ENCODE measurements at places on chromosomes 12 and 14.

DNA sequence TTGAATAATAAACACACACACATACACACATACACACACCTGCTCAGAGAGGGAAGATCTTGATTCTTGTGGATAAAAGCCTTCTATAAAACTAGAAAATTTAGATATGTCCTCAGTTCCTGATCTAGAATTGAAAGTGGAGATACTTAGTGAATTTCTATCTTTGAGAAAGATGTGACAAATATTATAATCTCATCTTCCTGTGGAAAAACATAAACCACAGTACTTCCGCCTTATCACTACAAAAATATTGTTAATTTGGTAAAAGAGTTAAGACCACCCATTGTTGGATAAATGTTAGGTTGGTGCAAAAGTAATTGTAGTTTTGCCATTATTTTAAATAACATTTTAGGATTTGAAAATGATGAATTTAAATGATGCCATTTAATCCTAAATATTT, at the start of gene KLRK1:
KLRK1 (minus strand) TSS at position 138 of the 400 bp plus-strand sequence. CDS start 1,231 bp downstream, outside the sequence.
- no peak for ATAC-seq

DNA sequence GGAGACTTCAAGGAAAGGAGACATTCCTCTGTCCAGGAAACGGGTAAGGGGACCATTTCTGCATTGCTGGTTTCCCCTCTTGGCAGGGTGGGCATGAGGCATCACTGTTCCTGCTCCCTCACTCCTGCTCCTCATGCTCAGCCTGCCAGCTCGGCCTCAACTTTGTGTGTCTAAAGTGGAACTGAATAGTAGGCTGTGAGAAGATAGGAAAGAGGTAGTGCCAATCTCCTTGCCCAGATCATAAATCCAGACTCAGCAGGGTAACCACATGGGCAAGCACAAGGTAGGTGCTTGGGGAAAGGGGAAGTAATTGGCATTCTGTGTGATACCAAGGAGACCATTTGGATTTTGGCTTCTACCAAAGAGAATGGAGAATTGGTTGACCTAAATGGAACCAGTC, 2.6 kb downstream of the LTB4R start:
- ATAC-seq: no peak

- ATAC-seq: no peak
Measured at GRCh38 chr12:114750917-114751316, 66.9 kb upstream of the TBX3 start.

DNA sequence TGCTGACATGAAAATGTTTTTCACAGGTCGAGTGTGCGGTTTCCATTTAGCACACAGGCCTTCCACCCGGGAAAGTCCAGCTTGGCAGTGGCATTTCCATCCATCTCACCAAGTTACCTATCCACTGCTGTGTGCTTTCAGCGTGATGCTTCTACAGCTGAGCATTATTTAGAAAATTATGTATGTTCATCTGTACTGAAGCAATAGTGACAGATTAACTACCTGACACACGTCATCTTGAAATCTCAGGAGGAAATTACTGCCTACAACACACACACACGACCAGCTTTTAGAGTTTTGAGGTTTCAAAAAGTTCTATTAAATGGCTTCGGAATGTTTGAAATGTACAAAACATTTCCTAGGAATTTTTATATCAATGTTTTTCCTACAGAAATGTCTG, 39.4 kb downstream of the IFNG-AS1 start:
- no peak for ATAC-seq

DNA sequence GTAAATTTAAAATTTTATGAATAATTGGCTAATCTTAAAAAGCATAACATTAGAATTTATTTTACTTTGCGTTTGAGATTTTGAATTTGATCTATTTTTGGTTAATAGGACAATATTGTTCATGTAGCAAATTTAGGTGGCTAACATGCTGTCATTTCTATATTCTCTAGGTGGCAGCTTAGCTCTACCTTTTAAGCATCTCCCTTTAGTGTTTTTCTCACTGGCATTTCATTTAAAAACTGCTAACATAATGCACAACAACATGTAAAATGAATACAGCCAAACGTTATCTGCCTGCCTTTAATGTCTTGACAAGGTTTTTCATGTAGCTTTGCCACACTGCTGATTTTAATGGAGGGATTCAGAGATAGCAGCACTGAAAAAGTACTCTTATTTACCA, 272.4 kb upstream of the FBXO33 start:
- no peak for ATAC-seq

DNA sequence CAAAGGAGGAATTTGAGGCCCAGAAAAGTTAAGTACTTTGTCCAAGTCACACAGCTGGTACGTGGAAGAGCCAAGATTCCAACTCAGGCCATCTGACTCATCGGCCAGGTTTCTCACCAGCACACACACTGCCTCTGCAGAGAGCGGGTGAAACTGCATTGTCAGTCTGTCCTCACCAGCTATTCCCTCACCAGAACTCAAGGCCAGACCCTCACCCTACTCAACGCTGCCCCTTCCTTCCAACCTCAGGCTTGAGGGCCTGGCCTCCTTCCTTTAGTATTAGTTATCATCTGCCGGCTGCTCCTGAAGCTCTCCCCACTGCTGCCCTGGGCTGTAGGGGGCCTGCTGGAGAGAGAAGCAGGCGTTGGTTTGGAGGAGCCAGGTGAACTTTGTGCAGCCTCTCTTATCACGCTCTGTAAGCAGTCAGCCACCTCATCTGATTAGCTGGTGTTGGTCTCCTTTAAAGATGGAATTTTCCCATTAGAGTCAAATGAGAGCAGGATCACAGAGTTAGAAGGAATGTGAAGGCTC, 16.6 kb upstream of the PLEK2 start:
- no peak for ATAC-seq

GRCh38 chr12:49531745-49532144, 7.1 kb upstream of the KCNH3 start:
- ATAC-seq: no peak

GRCh38 chr14:84750763-84751554, 779.0 kb upstream of the FLRT2 start:
- no peak for ATAC-seq

- ATAC-seq: no peak
Measured at GRCh38 chr12:128059621-128060370, 207.2 kb upstream of the TMEM132C start.

DNA sequence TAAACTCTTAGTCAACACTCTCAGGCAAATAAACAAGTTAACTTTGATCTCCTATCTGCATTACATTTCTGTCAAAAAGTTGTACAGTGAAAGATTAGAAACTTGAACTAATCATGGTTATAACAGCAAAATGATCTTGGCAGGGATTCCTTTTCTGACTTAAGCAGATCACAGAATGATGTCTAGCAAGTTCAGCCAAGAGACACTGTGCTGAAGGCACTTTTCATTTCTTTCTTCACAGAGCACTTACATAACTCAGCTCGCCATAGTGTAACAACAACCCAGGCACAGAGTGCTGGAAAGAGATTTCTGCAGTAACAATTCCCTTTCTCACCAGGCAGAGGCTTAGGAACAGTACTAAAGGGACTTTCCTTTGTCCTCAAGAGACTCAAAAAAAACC, 19.6 kb upstream of the CSRP2 start:
- no peak for ATAC-seq

DNA sequence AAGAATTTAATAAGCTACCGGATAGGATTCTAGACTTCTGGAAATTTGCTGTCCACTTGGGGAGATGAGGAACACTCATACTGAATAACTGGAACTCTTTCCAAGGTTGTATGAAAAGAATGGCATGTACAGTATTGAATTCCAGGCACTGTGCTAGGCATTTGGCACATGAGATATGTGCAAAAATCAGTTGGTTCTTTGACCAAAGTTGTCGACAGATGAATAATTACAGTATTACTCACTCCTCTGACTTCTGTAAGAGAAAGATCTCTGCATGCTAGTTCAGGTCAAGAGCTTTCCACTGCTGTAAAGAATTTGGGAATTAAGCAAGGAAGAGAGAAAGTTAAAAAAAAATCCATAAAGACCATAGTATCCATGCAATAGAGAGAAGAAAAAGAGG, 764.7 kb downstream of the BCL11B start:
- ATAC-seq: no peak

DNA sequence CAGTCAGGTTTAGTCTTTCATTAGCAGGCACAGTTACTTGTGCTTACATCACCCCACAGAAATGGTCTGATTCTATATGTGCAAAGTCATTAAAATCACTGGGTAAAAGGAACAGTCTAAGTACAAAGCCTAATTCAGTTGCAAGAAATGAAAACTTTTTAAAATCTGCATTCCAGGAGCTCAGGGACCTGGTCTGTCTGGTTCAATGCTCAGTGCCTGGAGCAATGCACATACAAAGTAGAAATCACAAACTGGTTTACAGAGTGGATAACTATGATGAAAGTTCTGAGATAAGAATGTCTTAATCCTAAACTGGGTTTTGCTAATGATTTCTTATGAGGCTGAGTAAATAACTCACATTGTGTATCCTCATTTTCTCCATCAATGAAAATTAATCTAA, 28.7 kb downstream of the LMNTD1 start:
- no peak for ATAC-seq

DNA sequence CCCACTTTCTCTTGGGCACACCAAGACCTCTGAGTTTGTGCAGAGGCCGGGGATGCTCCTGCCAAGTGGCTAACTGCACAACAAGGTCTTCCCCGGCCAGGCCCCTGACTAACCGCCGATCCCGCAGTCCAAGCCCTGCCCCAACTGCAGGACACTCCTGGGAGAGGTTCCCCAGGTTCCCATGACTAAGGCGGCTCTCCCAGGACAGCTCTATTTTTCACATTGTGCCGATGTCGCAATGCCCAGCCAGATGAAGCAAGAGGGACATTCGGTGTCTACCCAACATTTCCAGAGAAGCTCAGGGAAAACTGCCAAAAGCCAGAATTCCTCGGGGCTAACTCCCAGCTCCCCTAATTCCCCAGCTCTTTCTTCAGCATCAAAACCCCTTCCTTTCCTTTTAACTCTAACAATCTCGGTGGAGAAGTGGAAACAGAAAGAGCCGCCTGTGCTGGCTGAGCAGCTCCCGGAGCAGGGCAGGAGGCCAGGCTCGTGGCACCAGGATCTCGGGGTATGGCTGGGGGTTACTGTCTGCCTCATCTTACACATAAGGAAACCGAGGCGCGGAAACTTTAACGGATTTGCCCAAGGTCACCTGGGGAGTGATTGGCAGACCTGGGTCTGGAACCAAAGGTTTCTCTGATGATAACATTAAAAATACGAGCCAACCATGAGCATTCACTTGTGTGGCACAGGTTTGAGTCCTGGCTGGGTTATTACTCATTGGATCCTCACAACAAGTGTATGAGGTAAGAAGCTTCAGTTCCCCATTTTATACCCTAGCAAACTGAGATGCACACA, 318.2 kb downstream of the BCL11B start:
- no peak for ATAC-seq

DNA sequence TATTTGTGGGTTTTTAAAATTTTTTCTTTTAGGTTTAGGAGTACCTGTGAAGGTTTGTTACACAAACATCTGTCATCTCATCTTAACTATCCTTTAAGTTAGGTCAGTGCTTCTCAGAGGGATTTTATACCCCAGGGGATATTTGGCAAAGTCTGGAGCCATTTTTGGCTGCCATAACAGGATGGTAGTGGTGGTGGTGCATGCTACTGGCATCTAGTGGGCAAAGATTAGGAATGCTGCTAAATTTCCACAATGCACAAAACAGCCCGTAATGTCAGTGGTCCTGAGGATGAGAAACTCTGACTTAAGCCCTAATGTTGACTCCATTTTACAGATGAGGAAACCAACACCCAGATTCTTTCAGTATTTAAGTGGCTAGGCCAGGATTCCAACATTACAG, 85.2 kb upstream of the MYF6 start:
- no peak for ATAC-seq

GRCh38 chr12:53068811-53069585, 10.2 kb downstream of the SPRYD3 start:
- no peak for ATAC-seq

- no peak for ATAC-seq
Measured at GRCh38 chr12:127550271-127550670, 716.7 kb upstream of the TMEM132C start.
